ENCODE measurements at places on chromosomes 5 and 9.

- no peak for DNase-seq
These were observed 72.9 kb downstream of the ARHGEF37 start for GRCh38 chr5:149654231-149654630.

DNA sequence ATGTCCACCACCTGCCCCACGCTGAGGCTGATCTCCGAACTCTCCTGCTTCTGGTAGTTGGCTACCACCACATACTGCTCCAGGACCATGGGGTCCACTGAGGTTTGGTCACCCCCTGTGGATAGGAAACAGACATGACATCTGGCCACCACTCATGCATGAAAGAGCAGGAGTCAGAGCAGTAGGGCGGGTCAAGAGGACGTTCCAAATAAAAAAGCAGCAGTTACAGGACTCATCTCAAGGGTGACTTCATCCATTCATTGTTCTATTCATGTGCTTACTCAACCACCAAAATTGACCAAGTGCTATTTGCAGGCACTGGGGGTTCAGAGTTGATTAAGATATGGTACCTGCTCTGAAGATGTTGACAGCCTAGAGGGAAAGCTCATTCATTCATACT, 79.2 kb upstream of the UBTD2 start:
- DNase-seq = no peak

DNA sequence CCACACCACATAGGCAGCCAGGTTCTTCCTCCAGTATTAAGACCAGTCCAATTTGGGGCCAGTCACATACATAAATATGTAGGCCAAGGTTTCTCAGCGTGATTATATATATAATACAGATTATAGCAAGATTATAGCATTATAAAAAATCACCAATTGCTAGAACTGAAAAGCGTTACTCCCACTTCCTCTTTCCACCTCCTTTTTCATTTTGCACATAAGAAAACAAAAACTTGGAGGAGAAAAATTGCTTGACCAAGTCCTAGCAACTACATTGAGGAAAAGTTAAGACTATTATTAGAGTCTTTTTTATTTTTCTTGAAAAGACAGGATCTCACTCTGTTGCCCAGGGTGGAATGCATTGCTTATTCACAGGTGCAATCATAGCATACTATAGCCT, 262.7 kb upstream of the KCNN2 start:
- DNase-seq = no peak

DNA sequence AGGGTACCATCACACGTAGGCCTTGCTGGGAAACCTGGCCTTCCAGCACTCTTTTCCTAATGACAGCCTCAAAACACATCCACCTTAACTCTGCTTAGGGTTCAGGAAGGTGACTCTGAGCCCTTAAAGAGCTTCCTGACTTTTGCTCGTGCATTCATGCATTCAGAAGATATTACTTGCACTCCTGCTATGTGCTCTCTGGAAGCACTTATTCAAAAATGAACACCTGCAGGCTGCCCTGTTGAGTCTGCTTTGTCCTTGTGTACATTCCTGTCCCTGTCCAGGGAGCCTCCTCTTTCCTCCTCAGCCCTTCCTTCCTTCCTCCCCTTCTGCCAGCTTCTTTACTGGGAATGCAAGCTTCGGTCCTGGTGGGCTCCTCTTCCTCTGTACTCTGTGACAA, 61.5 kb downstream of the SPRY4 start:
- DNase-seq = no peak

DNA sequence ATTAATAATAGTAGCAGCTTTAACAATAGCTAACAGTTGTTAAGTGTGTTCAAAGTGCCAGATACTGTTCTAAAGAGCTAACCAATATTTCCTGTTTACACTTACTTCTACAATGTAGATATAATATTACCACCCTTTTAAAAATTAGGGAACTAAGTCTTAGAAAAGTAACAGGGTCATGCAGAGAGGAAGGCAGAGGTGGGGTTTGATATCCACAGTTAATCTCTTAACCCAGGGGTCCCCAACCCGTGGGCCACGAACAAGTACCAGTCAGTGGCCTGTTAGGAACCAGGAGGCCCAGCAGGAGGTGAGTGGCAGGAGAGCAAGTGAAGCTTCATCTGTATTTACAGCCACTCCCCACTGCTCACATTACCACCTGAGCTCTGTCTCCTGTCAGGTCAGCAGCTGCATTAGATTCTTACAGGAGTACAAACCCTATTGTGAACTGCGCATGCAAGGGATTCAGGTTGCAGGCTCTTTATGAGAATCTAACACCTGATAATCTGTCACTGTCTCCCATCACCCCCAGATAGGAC, 89.1 kb downstream of the ACTL7B start:
- peak; percentile 36 for DNase-seq

- DNase-seq = no peak
These were observed 2.6 kb upstream of the PSIP1 start for GRCh38 chr9:15513335-15513734.

GRCh38 chr5:103743421-103743820, 180.8 kb upstream of the NUDT12 start:
- DNase-seq = no peak

GRCh38 chr9:121840838-121841760, 189.7 kb downstream of the DAB2IP start:
- no peak for DNase-seq

DNA sequence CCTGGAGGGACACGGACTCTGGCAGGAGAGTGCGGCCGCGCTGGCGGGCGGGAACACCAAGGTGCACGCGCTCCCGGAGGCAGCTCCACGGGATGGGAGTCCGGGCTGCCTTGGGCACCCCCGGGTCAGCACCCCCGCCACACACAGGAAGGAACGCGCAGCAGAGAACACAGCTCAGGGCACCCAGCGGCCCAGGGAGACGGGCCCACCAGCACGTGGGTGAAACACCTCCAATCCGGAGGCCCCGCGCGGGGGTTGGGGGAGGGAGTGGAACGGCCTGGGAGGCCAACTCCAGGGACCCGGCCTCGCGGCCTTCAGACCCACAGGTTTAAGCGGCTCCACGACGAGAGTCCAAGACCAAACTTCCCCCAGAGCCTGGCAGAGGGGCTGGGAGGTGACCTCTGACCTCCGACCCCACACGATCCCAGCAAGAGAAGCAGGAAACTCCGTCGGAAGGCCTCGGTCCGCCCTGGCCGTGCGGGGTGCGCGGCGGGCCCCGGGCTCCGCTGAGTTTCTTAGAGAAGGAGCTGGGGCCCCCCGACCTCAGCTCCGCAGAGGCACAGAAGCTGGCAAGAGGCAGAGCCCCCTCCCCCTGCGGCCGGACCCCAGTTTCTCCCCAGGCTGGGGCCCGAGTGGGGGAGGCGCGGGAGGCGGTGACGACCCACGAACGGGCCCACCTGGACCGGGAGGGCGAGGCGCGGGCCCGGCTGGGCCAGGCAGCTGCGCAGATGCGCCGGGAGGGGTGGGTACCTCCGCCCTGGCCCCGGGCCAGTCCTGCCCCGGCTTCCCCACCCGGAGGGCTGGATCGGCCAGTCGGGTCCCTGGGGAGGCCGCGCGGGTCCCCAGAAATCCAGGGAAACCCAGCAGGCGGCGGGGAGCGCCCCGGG, 851 bp downstream of the NACC2 start:
- peak; percentile 55 for DNase-seq

DNA sequence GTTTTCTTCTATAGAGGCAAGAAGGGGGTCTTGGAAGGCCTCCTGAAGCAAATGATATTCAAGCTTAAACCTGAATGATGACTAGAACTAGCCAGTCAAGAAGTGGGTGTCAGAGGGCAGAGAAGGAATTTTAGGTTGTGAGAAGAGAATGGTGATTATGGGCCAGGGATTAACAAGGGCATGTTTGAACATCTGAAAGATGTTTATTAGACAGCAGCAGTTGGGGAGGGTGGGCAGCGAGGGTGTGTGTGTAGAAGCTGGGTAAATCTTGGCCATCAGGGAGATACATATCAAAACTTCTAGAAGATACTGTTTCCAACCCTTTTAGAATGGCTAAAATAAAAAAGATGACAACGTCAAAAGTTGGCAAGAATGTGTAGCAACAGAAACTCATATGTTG, 54.5 kb downstream of the MAN2A1 start:
- DNase-seq = no peak

GRCh38 chr5:126829098-126829497, 52.2 kb downstream of the LMNB1 start:
- no peak for DNase-seq

GRCh38 chr5:157920828-157921170, 61.9 kb upstream of the CLINT1 start:
- DNase-seq = no peak
